ENCODE measurements at places on chromosomes 12 and 14.
A peak's percentile ranks its signal among the peaks of the same experiment; 100 is the strongest.

GRCh38 chr12:128543460-128543859, 276.5 kb downstream of the TMEM132C start:
- no peak for DNase-seq

DNA sequence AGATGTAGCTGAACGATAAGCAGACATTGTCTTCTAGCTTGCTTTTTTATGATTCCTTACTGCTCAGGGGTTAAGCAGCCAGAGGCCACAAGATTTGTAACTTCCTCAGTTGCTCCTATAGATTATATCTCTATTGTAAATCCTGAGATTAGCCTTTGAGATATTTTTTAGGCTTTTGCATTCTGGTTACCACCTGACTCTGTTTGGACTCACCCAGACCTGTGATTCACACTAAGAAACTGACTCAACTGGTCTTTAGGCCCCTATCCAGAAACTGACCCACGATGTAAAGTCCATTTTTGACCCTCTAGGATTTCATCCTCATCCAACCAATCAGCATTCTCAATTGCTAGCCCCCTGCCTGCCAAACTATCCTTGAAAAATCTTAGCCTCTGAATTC, 194.4 kb downstream of the RASSF9 start:
- no peak for DNase-seq

DNA sequence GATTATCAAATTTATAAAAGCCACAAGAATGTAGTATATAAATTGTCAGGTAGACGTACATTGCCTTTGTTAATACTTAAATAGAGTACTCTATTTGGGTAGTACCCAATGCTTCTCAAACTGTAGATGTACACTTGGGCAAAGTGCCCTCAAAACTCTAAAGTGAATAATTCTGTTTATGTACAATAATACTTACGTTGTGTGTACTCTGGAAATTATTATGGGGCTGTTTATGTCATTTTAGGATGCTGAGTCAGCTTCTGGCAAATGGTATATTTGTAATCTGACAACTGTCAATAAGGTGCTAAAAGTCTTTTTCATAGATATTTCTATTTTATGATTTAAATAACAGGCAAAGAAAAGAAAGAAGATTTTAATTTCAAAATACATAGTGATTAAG, 102.4 kb downstream of the CCDC91 start:
- no peak for DNase-seq

- DNase-seq: no peak
Observed at GRCh38 chr12:70247653-70248199, 4.5 kb downstream of the CNOT2 start.

DNA sequence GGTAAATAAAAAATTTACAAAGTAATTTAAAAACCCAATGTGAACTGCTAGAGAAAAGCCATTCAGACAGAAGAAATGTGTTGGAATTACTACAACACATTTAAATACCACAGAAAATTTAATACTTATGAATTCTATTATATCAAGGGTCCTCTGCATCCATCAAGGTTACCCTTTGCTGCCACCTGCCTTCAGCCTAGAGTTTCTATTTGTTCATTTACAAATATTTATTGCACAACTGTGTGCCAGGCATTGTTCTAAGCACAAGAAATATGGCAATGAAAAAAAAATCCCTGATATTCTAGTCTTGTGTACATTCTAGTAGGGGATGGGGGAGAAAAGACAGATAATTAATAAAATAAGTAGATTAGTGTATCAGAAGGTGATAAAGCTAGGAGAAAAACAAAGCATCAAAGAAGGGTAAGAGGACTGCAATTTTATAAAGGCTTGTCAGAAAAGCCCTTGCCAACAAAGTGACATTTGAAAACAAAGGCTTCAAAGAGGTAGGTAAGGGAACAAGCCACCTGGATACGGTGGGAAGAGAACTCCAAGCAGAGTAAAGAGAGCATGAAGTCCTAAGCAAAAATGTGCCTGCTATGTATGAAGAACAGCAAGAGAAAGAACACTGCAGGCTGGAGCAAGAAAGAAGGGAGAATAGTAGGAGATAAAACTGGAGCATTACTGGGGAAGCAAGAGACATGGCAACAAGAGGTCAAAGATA, 59.1 kb upstream of the SLC6A13 start:
- DNase-seq: no peak

- no peak for DNase-seq
Observed at GRCh38 chr12:22810036-22810435, 185.1 kb downstream of the ETNK1 start.

DNA sequence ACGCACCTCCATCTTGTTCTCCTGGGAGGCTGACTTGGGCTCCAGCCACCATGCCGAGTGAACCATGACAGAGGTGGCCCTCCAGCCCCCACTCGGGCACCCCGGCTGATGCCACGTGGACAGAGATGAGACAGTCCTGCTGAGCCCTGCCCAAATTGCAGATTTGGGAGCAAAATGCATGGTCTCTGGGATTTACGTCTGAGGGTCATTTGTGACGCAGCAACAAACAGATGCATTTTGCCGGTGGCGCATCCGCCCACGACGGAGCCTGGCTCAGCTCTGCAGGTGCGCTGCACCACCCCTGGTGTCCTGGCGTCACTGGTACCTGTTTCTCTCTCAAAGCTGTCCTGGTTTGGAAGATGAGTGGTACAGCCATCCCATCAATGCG, 31.1 kb upstream of the INF2 start:
- DNase-seq: no peak

DNA sequence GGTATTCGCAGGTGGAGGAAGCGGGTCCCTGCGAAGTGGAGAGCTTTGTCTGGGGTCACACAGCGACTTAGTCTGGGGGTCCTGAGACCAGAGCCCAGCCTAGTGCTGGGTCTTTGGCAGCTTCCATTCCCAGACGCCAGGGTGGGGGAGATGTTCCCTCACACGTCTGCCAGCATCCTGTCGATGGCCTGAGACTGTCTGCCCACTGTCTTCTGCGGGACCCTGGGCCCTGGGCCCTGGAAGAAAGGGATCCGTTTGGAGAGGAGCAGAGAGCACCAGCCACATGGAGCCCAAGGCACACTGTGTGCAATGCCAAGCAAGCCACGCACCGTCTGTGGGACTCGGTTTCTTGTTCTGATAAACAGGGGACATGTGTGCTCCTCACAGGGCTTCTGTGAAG, 197.2 kb downstream of the KIF26A start:
- DNase-seq: no peak

DNA sequence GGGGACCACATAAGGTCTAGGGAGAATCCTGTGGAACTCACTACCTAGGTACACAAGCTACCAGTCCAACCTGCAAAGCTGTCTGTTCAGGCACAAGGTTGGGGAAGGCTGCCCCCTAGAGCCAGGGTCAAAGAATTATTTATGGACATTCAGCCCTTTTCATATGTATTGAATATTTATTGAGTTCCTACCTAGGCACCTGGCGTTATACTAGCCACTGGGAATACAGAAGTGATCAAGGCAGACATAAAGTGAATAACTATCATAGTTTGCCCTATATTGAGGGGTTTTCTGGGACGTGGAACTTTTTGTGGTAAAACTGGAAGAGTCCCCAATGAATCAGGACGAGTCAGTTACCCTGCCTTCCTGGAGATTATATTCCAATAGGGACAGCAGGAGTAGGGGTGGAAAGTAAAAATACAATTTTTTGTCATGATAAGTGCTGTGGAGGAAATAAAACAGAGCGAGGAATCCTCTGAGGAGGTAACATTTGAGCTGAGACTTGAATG, 5.8 kb upstream of the SLC48A1 start:
- peak; percentile 74 for DNase-seq

GRCh38 chr14:52185178-52185577, 82.3 kb upstream of the PTGDR start:
- DNase-seq: no peak

- DNase-seq: peak; percentile 21
Observed at GRCh38 chr14:33564774-33565630, 385.9 kb downstream of the EGLN3 start.

DNA sequence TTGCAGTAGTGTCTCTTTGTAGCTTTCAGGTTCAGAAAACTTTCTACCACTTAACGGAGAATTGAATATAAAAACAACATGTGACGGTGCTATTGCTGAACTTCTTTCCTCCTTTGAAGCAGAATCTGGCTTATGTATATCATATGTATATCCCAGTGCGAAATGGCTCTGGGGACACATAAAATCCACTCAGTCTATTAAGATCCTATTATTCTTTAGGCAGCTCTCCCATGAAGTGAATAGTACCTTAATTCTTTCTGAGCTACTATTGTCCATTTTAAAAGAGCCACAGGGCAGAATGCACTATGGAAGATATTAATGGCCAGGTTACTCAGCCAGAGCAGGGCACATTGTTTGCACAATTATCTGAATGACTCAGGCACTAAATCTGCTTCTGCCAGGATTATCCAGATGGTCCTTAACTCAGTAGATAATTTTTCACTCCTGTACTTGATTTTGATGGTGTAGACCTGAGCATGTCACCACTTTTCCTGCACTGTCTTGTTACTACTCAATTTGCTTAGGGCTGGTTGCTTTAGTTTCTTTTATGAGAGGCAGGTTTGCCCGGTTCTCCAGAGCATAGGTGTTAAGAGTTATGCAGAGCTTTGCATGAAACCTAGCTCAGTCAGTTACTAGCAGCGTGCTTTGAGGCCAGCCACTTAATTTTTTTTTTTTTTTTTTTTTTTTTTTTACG, 5.5 kb downstream of the CNTN1 start:
- no peak for DNase-seq

DNA sequence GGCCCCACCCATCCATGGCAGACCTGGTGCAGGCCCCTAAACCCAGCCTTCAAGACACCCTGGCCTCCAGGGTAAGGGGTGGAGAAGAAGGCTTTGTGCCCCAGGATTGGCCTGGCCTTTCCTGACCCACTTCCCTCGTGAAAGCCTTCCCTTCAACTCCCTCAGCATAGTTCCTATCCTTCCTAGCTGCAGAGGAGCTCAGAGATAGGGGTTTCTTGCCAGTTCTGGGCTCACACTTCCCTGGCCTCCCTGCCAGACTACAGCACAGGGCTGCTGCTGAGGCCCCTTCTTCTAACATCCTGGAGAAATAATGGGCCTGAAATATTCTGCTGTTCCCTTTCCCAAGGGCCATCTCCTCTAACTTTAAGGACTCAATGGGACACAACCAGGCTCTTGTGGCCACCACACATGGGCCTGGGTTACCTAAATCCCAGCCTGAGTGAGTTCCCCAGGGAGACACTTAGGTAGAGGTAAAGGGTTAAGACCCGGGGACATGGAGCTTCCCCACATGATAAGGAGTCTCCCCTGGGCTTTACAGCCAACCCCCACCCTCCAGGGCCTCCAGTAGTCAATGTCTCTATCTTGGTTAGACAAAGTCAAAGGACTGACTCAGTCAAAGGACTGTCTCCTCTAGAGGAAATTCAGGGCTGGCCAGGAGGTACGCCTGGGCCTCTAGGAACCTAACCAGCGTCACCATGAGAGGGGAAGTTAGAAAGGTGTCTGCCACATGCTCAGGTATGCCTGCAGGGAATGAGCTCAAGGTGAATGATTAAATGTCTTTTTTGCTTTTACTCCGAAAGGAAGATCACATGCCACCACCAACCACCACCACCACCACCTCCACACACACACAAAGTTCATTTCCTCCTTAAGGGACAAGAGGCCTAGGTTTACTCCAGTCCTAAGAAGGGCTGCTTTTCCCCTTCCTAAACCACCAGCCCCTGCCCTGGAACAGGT, 7.1 kb downstream of the ZFP36L1 start:
- no peak for DNase-seq

- DNase-seq: peak; percentile 37
Observed at GRCh38 chr14:97180304-97181200, 383.4 kb downstream of the VRK1 start.

DNA sequence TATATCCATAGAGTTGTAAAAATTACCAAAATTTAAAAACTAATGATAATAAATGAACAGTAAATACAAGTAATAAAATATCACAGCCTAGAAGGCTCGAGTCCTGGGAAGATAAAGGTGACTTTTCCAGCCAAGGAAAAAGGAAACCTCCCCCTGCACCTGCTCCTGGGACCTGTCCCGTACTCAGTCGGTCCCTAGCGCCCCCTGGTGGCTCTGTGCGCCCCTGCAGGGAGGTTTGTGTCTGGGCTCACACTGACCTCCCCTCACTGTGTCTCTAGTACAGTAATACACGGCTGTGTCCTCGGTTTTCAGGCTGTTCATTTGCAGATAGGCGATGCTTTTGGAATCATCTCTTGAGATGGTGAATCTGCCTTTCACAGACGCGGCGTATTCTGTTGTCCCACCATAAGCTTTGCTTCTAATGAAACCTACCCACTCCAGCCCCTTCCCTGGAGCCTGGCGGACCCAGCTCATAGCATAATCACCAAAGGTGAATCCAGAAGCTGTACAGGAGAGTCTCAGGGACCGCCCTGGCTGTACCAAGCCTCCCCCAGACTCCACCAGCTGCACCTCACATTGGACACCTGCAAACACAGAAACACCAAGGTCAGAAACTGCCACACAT, 1030.4 kb downstream of the TMEM121 start:
- DNase-seq: peak; percentile 82

GRCh38 chr12:110775997-110776396, 33.3 kb upstream of the PPP1CC start:
- DNase-seq: no peak

- peak; percentile 64 for DNase-seq
Observed at GRCh38 chr12:27221625-27222387, 22.3 kb upstream of the STK38L start.

All from activated CD4-positive, alpha-beta T cell treated with anti-CD3 and anti-CD28 coated beads, Interleukin-2, amount 50 U/mL, for 16 hours (primary cell).